Subcutaneous preadipocyte (primary cell): ENCODE measurements at places on chromosomes 3 and 15. TPM values are rescaled to one million over a fixed set of nuclear protein-coding genes. Genes with fewer than 3 reads are reported as not detected.

The LNP1 gene
- 4.3 and 4.4 TPM in 2 replicates for total RNA-seq

The DPPA4 gene
- not detected in 2 replicates for total RNA-seq

The ACP3 gene
- 7.3 and 47.5 TPM in 2 replicates for total RNA-seq

The IDH3A gene
- 23.9 and 38.5 TPM in 2 replicates for total RNA-seq

The ALS2CL gene
- 0.37 and 0.59 TPM in 2 replicates for total RNA-seq

The CADM2 gene
- under 0.01 TPM in 1 of 2 replicates, not detected in the other for total RNA-seq

The OSBPL10 gene
- 2.2 and 11.1 TPM in 2 replicates for total RNA-seq
